ENCODE measurements at places on chromosomes 2 and 18.

DNA sequence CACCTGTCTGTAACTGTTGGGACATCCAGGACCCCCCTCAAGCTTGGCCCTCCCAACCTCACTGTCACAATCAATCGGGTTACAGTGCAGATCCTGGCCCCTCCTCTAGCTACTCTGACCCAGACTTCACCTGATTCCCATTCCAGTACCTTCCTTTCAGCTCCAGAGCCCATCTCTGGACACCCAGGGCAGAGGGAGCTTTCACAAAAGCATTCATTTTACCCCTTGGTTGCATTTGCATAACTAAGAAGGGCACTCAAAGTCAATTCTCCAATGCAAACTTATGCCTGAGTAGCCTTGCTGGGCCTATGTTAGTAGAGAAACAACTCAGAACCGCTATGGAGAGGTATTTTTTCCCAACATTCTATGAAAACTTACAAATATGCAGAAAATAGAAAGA is 7.4 kb downstream of the ZAP70 start:
- DNase-seq = no peak

DNA sequence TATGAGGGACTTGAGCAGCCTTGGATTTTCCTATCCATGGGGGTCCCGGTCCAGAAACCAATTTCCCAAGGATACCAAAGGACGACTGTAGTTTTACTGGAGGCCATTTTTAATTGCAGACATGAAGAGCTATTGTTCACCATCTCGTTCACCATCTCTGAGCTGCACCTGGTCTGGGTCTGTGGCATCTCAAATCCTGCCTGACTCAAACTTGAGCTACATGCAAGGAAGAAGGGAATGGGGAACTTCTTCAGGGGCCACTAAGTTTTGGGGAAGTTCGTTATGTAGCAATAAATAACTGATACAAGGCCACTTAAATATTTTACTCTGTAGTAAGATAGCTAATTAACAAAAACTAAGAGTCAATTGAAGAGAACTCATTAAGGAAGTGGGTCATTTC is 2.1 kb upstream of the SMCHD1 start:
- no peak for DNase-seq

GRCh38 chr18:36179562-36180355 is 7.5 kb upstream of the MOCOS start:
- DNase-seq = no peak

- DNase-seq = no peak
Observed at GRCh38 chr2:101781326-101781725, 83.8 kb downstream of the MAP4K4 start.

GRCh38 chr2:142037066-142037465 is 93.8 kb downstream of the LRP1B start:
- DNase-seq = no peak

GRCh38 chr2:220787251-220787650 is 784.9 kb downstream of the EPHA4 start:
- no peak for DNase-seq

DNA sequence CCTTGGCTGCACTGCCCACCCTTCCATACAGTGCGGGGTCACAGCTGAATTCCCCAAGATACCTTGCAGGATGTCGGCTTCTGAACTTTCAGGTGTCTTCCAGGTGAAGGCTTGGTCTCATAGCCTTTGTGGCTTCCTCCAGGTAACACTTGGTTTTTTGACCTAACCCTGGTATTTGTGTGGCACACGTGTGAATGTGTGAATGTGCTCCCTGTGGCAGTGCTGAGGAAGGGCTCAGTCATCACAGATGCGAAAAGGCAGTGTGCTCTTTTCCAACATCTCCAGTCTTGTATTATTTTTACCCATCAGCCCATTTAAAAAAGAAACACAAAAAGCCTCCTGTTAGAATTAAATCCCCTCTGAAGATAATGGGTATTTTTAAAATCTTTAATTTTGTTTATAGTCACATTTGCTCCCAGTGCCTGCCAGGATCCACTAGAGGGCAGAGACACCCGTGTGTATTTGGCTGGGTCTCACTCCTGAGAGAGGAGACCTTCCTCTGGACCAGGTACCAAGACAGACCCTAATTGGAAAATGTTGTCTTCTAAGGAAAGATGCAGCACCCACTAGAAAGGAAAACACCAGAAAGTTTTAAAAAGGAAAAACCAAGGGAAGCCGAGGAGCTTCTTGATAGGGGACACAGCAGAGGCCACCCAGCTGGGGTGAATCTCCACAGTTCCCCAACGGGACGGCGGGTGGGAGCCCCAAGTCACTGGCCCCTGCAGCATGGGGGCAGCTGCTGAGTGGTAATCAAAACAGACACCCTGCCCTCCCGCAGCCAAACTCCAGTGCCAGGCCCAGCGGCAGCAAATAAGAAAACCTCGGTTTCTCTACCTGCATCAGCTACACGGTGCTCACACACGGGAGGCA is 27.7 kb downstream of the FAM110C start:
- no peak for DNase-seq

GRCh38 chr2:128467321-128467969 is 148.8 kb upstream of the HS6ST1 start:
- no peak for DNase-seq

- DNase-seq = no peak
Observed at GRCh38 chr2:234204480-234204879, 154.0 kb downstream of the SPP2 start.

DNA sequence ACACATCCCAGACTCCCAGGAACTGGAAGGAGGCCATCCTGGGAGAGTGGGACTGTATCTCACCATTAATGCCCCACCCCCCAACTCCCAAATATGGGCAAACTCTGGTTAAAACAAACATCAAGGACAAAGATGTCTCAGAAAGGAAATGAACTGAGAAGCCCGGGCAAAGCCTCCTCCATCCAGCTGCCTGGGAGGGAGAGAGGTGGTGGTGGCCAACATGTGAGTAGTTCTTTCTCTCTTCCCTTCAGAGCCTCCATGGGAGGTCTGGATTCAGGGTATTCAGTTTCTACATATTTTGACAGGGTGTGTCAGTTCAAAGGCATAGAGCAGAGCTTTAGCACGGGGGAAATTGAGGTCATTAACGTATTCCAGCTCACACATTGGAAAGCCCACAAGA is 57.5 kb downstream of the CXCR4 start:
- DNase-seq = no peak

DNA sequence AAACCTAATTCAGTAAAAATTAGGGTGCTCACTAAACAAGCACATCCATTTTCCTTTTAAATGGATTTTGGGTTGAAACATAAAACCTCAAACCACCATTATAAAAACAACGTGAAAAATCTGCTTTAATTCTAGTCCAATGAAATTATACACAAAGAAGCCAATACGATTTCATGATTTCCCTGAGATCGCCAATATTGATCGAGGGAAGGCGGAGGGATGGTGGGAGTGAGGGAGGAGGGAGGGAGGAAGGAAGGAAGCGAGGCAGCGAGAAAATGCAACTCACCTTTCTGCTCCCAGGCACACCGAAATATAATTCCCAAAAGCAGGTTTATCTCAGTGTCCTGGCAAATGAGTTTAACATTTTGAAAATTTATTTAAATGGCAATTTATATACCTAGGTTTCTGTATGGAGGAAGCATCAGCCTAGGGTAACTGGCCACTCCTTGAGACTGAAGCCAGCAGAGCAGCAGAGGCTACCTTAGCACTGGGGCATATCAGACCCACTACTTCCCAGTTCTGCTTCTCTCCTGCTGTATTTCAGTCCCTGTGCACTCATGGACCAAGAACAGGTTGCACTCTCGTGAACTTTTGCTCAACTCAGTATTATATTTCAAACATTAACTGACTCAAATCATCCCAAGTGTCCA is 2.3 kb upstream of the ONECUT2 start:
- no peak for DNase-seq

DNA sequence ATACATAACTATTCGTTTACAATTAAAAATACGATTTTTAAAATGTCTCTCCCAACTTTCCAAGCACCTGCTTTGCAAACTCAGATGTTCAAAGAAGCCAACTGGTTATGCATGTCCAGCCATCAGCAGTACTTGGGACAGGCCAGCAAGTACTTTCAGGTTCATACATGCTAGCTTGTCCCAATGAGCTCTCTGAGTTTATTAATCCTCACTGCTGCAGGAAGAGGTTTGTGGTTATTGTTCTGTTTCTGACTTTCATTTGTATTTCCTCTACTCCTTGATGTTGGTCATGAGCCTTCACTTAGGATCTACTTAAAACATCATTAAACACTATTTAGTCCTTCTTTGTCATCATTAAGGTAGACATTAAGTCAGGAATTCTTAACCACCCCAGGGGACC is 374.1 kb downstream of the LRATD1 start:
- DNase-seq = no peak

- peak; percentile 19 for DNase-seq
Observed at GRCh38 chr2:233385489-233386044, 31.3 kb downstream of the DGKD start.

DNA sequence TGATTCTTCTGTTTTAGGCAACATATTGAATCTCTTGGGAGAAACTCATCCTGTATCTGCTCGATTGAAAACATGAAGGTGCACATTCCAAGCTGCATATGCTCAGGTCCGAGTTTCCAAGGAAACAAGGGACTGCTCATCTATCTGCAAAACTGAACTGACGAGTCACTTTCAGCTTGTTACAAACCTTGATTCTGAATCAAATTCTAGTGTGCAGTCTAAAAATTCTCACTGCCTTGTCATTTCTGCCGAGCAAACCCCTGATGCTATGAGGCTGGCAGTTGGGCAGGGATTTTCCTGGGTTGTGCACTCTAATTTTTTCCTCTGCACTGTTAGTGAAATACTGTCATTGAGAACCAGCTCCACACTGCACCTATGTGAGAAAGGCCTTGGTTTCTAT is 101.3 kb upstream of the ETAA1 start:
- no peak for DNase-seq

GRCh38 chr2:154978244-154978643 is 279.7 kb downstream of the KCNJ3 start:
- no peak for DNase-seq

GRCh38 chr2:46574457-46575355 is 95.3 kb downstream of the TMEM247 start:
- DNase-seq = no peak

GRCh38 chr18:12442946-12443345 is 35.2 kb downstream of the PRELID3A start:
- DNase-seq = no peak

- no peak for DNase-seq
Observed at GRCh38 chr2:204615456-204615855, 70.2 kb downstream of the PARD3B start.

DNA sequence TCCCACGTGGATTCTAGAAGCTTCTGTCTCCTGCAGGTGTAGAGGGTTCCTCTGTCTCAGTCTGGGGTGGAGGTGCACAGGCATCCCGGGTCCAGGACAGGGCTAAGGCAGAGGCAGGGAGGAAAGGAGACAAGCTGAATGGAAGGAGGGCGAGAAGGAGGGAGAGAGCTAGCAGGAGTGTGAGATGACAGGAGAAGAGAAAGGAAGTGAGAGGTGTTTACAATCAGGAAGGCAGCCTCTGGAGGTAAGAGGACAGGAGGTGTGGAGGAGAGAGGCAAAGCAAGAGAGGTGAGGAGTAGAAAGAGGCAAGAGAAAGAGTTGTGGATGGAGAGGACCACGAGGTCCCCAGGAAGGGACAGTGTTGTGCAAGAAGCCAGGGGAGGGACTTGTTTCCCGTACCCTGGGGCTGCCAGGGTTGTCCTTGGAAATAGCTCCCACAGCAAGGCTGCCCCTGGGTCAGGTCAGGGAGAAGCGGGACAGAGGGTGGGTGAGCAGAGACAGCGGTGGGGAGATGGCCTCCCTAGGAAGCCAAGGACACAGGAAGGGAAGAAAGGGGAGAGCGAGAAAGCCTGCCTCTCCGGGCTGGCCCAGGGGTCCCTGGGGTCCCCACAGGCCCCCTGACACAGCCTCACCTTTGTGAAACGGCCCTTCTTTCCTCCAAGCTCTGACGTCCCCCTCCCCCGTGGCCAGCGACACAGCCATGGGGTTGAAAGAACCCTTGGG is 136.9 kb downstream of the CYP26B1 start:
- no peak for DNase-seq
